ENCODE measurements at places on chromosomes 12 and 14. TPM values are rescaled to one million over a fixed set of nuclear protein-coding genes. Genes with fewer than 3 reads are reported as not detected.

STXBP6 gene
- 0.25 TPM for total RNA-seq

KRT78 gene
- total RNA-seq: not detected

ACSM4 gene
- not detected for total RNA-seq

ESRRB gene
- total RNA-seq: not detected

RFX4 gene
- total RNA-seq: not detected

NFATC4 gene
- total RNA-seq: 15.3 TPM

CLEC14A gene
- 0.49 TPM for total RNA-seq

INHBC gene
- not detected for total RNA-seq

DHRS2 gene
- 0.33 TPM for total RNA-seq

ALX1 gene
- total RNA-seq: not detected

CCDC184 gene
- 0.33 TPM for total RNA-seq

KRT81 gene
- not detected for total RNA-seq

RNASE3 gene
- total RNA-seq: not detected
